ENCODE measurements at places on chromosomes 1 and 21.
A peak's percentile ranks its signal among the peaks of the same experiment; 100 is the strongest.

DNA sequence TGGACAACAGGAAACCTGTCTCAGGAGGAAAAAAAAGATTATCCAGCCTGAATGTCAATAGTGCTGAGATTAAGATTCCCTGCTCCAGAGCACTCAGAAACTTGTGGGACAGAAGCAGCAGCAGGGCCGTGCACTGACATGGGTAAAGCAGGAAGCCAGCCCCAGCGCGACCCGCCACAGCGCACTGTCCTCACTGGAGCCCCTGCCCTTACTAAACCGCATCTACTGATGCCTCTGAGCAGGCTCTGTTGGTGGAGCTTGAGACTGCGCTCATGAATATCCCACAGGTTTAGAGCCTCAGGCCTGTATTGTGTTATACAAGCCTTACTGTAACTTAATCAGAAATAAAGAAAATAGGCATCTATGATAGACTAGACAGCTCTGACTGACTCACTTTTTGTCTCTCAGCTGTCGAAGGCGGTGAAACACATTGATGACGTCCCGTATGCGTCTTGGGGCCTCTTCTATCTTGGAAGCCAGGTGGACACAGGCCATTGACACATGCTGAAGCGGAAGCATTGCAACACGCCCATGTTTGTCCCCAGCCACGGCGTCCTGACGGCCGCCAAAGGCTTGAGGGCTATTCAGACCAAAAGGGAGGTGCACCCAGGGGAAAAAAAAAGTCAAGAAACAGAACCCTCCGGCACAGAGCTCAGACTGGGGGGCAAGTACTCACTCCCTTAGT is 1.2 kb downstream of the CCNL2 start:
- DNase-seq: no peak

DNA sequence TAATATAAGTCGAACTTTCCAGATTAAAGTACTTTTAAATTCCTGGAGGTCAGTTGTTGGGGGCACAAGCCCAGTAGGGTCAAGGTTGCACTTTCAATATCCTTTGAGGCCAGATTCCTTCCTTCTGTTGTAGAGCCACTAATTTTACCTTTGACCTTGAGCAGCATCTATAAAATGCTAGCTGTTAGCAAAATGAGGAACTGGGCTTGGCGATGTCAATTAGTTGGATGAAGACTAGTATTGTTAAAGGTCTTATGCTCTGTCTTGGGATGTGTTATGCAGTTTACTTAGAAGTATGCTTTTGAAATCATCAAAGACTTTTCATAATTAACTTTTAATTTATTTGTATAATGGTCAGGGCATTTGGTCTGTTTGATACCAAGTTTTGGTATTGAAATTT is 425.9 kb upstream of the PROX1 start:
- DNase-seq: no peak

DNA sequence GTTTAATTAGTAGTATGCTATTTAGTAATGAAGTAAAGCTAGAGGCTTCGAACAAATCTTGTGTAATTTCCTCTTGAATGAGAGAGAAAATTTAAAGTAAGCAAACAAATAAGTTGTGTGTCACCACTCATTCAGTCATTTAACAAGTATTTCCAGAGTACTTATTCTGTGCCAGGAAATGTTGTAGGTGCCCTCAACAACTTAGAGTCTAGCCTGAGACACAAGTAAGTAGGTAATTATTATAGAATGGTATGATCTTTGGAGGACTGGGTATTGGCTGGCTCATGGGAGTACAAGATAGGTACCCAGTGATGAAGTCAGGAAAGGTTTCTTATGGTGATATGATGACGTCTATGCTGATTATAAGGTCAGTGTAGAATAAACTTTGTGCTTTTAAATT is 17.4 kb upstream of the METTL18 start:
- DNase-seq: no peak

DNA sequence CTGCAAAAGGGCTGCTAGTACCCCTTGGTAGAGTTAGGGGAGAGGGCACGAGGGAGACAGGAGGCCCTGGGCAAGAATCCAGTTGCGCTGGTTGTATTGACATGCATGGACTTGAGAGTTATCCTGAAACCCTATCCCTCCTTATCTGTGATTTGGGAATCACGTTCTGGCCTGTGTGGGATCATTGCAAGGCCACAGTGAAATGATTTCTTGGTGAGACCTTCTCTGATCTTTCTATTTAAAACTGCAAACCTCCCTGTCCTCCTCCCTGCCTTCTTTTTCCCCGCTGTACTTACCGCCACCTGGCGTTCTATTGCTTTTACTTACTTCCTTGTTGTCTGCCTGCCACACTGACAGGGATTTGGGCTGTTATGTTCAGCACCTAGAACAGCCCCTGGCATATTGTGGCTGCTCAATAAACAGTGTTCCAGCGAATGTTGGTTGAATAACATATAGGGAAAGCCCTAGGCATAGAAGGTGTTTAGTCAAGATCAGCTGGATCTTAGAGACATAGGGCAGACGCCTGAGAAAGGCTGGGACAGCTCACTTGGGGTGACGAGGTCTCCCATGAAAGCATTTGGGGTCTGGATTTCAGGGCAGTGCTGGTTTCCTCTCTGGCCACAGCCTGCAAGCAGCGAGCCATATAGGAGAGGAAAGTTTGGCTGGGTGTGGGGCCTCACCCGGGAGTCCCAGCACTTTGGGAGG is 25.6 kb downstream of the ALPL start:
- no peak for DNase-seq

- no peak for DNase-seq
Observed at GRCh38 chr21:28104346-28104745, 888.3 kb downstream of the LTN1 start.

GRCh38 chr1:107842241-107842640 is 122.7 kb downstream of the VAV3 start:
- no peak for DNase-seq

- DNase-seq: no peak
Observed at GRCh38 chr1:61461406-61462384, 263.2 kb downstream of the TM2D1 start.

GRCh38 chr1:33294071-33295010 is 26.6 kb downstream of the A3GALT2 start:
- peak; percentile 16 for DNase-seq

DNA sequence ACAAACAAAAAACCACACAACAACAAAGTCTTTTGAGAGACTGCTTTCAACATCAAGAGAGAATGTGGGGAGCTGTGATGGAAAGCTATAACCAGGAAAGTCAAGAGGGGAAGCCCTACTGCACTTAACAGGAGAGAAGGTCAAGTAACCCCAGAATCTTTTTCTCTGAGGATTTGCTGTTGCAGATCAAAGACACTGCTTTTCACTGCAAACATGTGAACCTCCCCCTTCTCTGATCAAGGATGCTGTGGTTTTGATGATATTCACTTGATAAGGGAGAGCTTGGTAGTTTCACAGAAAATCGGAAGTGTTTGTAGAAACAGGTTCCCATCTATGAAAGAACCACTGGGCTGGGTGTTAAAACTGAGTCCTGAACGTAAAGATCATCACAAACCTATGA is 4.8 kb downstream of the ETV3 start:
- no peak for DNase-seq

DNA sequence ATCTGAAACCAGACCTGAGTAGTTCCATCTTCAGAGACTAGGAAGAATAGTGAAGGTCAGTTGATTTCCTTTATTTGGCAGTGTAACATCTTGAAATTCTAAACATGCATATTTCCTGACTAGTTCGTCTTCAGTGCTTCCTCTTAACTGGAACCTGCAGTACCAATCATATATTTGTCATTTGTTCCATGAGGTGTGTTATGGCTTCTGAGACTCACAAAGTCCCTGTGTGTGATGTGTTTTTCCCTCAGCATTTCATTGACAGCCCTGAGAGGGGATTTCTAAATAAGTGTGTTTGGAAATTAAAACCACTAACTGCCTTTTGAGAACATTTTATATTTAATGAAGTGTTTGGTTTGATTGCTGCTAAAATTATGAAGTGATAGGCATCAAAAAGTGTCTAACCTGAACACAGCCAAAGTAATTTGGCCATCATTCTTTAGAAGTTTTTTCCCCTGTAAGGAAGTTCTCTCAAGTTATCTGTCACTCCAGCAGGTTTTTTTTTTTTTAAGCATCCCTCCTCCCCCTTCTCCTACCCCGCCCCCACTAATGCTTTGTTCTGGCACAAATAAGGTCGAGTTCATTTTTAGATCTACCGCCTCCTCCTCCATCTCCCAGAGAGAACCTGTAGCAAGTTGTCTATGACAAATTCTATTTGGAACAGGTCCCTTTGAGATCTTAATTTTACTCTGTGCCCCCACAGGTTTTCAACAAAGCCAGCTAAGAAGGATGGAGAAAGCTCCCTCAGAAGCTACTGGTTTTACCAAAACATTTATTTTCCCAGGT is 61.4 kb downstream of the TMEM200B start:
- DNase-seq: no peak

DNA sequence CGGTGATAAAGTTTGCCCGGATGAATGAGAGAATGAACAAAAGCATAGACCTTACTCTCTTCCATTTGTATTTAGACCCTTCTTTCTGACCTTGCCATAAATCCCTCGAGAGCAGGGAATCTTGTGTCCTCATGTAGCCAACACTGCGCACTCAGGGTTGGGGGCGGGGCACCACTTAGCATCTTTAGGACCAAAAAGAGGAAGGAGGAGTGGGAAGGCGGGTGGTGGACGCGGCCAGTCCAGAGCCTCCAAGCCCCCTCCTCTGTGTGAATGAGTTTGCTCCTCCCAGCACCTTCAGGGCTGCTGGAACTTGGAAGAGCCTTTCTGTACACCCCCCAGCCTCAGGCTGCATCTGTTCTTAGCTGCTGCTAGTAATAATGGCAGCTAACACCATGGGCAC is 141.9 kb upstream of the TMEM51 start:
- DNase-seq: no peak

DNA sequence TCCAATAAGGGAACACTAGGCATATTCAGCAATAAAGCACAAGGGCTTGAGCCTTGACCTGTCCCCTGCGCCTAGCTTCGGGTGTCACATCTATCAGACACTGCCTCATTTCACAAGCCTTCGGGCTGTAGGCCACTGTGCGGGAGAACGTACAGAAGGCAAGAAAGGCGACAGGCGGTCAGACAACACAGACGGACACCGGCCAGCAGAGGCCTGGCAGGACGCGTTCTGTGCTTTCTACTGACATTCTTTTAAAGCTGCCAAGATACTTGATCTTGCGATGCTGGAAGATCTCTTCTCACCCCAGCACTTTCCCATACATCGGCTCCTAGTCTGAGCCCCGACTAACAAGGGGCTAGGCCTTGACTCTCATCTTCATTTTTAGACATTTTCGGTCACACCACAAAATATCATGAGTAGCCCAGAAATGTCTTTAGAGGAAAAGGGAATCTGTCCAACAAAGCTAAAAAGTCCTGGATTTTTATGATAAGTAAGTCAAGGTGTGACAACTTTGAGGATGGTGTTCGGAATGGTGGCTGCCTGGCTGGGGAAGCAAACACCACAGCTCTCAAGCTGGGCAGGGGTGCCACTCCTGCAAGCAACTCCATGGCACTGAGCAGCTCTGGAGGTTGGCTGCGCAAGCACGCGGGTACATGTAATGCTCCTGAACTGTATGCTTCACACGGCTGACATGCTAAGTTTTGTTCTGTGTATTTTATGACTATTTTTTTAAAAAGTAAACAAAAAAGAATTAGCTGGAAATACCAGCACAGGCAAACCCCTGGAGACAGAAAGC is 18.7 kb downstream of the RIPK4 start:
- no peak for DNase-seq

- no peak for DNase-seq
Observed at GRCh38 chr1:160359559-160360226, 7.2 kb upstream of the NHLH1 start.

DNA sequence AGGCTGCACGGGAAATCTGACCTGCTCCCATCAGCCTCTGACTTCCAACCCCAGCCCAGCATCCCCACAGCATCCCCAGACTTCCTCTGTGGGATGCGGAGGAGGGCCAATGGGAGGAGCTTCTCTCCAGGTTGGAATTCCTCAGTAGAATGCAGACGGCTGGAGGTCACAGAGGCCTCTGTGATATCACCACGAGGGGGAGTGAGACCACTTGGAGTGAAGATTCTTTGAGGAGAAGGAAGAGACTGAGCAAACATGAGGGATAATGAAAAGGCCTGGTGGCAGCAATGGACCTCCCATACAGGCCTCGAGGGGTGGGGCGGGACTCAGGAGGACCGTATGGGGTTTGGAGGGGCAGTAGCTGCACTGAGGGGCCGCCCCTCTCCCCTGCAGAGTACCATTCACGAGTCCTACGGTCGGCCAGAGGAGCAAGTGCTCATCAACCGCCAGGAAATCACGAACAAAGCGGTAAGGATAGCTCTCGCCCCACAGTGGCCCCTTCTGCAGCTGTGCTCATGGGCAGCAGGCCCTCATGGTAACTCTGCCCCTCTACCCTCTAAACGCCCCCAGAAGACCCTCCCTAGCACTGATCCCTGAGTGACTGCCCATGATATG is at the start of gene CATSPER4:
CATSPER4 (plus strand) TSS at position 230 of the 615 bp plus-strand sequence; CDS start at position 256, 26 bp downstream.
- no peak for DNase-seq

DNA sequence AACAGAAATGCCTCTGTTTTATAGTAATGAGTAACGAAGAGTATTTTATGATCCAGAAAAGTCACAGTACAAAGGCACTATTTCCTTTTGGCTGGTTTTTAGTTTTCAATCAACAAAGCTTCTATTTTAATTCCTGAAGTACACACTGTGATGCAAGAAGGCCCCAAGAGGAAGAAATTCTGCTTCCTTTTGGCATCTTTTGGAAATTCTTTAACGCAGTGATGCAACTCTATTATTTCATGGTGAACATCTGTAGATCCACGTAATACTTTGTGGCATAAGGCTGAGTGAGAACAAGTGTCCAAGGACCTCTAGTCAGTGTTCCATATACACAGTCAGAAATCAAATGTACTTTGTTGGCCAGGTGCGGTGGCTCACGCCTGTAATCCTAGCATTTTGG is 137.5 kb downstream of the TGFB2 start:
- DNase-seq: no peak

GRCh38 chr1:64282351-64282750 is 78.9 kb downstream of the UBE2U start:
- DNase-seq: peak; percentile 49

DNA sequence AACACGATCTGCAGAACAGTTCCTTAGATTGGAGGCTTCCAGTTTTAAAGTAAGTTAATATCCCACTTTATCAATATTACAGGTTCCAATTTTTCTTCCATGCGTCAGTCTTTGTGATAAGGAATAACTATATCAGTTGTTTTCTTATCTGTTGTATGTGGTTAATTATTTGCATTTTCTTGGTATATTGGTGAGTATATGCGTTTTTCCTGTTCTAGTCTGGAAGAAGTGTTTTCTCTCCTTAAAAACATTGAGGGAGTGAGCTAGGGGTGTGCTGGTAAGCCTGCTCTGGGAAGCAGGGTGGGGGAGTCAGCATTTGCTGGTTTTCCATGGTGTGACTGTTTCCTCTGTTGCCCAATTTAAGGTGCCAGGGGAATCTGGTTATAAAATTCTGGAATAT is 50.2 kb upstream of the KIF1B start:
- no peak for DNase-seq

- DNase-seq: no peak
Observed at GRCh38 chr1:78561856-78562255, 58.4 kb upstream of the IFI44L start.

DNA sequence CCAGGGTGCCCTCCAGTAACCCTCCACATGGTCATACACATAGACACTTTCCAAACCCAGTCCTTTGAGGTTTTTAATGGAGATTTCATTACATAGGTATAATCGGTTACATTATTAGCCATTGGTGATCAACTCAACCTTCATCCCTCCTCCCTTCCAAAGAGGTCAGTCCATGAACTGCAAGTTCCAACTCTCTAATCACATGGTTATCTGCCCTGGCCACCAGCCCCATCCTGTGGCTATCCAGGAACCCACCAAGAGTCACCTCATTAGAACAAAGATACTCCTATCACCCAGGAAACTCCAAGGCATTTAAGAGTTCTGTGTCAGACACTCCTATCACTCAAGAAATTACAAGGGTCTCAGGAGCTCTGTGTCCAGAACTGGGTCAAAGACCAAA is 12.2 kb downstream of the ATP1A4 start:
- no peak for DNase-seq

- DNase-seq: no peak
Observed at GRCh38 chr1:248804771-248805681, 20.7 kb downstream of the SH3BP5L start.

Data from left hindlimb (tissue), 1 donor.